ENCODE measurements at places on chromosomes 6 and 20. TPM values are rescaled to one million over a fixed set of nuclear protein-coding genes. Genes with fewer than 3 reads are reported as not detected.

MKKS gene
- 13.9 TPM for total RNA-seq

DYNLT2 gene
- 7.4 TPM for total RNA-seq

PRRT1 gene
- total RNA-seq, result 5.6 TPM

ADGB gene
- not detected for total RNA-seq

SLC52A3 gene
- not detected for total RNA-seq

HLA-E gene
- total RNA-seq, result 1,305 TPM

MACROD2 gene
- 1.1 TPM for total RNA-seq

CPXM1 gene
- total RNA-seq, result 0.39 TPM

PRDM1 gene
- 0.94 TPM for total RNA-seq

TPD52L1 gene
- not detected for total RNA-seq

GRM1 gene
- not detected for total RNA-seq

C6orf89 gene
- total RNA-seq, result 41.9 TPM

MAFB gene
- total RNA-seq, result 1.1 TPM

RNF8 gene
- total RNA-seq, result 17.2 TPM

ACAT2 gene
- total RNA-seq, result 30.6 TPM

C2 gene
- total RNA-seq, result 3.8 TPM

TNXB gene
- 17.8 TPM for total RNA-seq

CLVS2 gene
- not detected for total RNA-seq

DEFB132 gene
- total RNA-seq, result not detected

LRRC1 gene
- 2.5 TPM for total RNA-seq

MMP24 gene
- not detected for total RNA-seq

CGA gene
- total RNA-seq, result not detected

SGK2 gene
- 1.9 TPM for total RNA-seq

ZDHHC14 gene
- total RNA-seq, result 1.9 TPM

TFAP2B gene
- total RNA-seq, result not detected

TAAR1 gene
- total RNA-seq, result not detected

HINT3 gene
- 12.7 TPM for total RNA-seq

MYLK4 gene
- total RNA-seq, result 0.94 TPM

SSTR4 gene
- total RNA-seq, result not detected

MYH7B gene
- total RNA-seq, result 0.83 TPM

COL10A1 gene
- total RNA-seq, result not detected

TRIM10 gene
- not detected for total RNA-seq

PGC gene
- total RNA-seq, result not detected

FABP7 gene
- not detected for total RNA-seq

SLC9A8 gene
- 28.3 TPM for total RNA-seq

RHAG gene
- not detected for total RNA-seq

HEY2 gene
- 0.60 TPM for total RNA-seq

TRIM26 gene
- 47.0 TPM for total RNA-seq

C6orf118 gene
- total RNA-seq, result not detected

NHLRC1 gene
- 2.1 TPM for total RNA-seq

RSPO3 gene
- not detected for total RNA-seq
